ENCODE measurements at places on chromosomes 5 and 9.

- DNase-seq = no peak
These were observed 197.3 kb downstream of the BNC2 start for GRCh38 chr9:16673171-16673570.

DNA sequence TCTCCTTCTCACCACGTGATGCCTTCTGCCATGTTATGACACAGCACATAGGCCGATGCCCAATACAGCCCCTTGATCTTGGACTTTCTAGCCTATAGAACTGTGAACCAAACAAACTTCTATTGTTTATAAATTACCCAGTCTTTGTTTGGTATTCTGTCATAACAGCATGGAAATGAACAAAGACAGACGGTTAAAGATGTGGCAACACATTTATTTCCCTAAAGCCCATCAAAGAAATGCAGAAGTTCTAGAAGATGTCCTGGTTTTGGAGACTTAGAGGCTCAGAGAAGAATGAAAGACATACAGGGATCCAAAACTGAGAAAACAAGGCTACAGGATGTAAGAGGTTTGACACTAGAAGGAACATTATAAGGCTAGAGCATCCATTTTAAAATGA is 600.8 kb upstream of the DAB2 start:
- no peak for DNase-seq

DNA sequence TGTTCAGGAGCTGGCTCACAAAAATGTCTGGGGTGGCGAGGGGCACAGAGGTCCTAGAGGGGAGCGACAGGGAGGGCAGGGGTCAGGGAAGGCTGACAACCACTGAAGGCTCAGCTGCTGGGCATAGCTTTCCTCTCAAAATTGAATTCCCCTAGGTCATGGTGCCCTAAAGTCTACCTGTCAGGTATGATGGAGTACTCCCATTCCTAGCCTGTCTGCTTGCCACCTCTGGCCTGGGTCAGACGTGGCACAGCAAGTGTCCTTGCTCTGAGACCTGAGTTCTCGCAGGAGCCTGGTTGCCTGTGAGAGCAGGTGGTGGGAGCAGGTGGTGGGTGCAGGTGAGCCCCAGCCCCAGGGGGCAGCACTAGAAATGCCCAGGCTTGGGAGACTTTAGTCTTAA is 175.4 kb downstream of the PJA2 start:
- DNase-seq = no peak

- DNase-seq = no peak
These were observed 47.7 kb downstream of the LIX1 start for GRCh38 chr5:97094579-97095317.

- no peak for DNase-seq
These were observed 110.9 kb upstream of the TARS1 start for GRCh38 chr5:33329891-33330290.

- DNase-seq = no peak
These were observed 20.6 kb upstream of the OMD start for GRCh38 chr9:92444841-92445240.

GRCh38 chr5:4544049-4544670 is 596.0 kb upstream of the ADAMTS16 start:
- no peak for DNase-seq

- no peak for DNase-seq
These were observed 72.1 kb downstream of the MRPL36 start for GRCh38 chr5:1727571-1727970.

GRCh38 chr9:22238809-22239684 is 207.6 kb upstream of the DMRTA1 start:
- DNase-seq = no peak

- peak; percentile 2 for DNase-seq
These were observed 193.1 kb upstream of the PTGER4 start for GRCh38 chr5:40486437-40487275.

DNA sequence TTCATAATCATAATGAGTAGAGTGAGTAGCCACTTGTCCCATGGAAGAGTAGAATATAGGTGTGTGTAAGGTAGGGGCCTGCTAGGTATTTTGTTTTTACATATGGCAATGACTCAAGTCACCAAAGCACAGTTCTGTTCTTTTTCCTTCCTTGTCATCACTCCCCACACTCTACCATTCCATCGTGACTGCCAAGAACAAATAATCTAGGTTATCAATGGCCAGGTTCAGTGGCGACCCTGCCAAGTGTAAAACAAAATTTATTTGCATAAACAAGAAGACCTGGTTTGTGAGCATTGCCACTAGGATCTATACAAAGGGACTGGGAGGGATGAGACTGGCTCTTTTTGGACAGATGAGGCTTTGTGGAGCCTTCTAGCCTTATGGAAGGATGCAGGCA is 55.2 kb upstream of the RANBP3L start:
- DNase-seq = no peak
